Mammary epithelial cell (primary cell): ENCODE measurements at places on chromosomes 6 and 20. TPM values are rescaled to one million over a fixed set of nuclear protein-coding genes. Genes with fewer than 3 reads are reported as not detected.

Gene TLDC2
- total RNA-seq: not detected

Gene RCAN2
- not detected in 2 replicates for total RNA-seq

Gene HMGN4
- 74.6 and 77.3 TPM in 2 replicates for total RNA-seq

Gene SRMS
- not detected in 2 replicates for total RNA-seq

Gene PSORS1C2
- not detected in 2 replicates for total RNA-seq

Gene TTBK1
- under 0.01 TPM for total RNA-seq

Gene C6orf15
- not detected in 2 replicates for total RNA-seq

Gene GHRH
- not detected for total RNA-seq
